ENCODE measurements at places on chromosomes 16 and 17. TPM values are rescaled to one million over a fixed set of nuclear protein-coding genes. Genes with fewer than 3 reads are reported as not detected.

DNA sequence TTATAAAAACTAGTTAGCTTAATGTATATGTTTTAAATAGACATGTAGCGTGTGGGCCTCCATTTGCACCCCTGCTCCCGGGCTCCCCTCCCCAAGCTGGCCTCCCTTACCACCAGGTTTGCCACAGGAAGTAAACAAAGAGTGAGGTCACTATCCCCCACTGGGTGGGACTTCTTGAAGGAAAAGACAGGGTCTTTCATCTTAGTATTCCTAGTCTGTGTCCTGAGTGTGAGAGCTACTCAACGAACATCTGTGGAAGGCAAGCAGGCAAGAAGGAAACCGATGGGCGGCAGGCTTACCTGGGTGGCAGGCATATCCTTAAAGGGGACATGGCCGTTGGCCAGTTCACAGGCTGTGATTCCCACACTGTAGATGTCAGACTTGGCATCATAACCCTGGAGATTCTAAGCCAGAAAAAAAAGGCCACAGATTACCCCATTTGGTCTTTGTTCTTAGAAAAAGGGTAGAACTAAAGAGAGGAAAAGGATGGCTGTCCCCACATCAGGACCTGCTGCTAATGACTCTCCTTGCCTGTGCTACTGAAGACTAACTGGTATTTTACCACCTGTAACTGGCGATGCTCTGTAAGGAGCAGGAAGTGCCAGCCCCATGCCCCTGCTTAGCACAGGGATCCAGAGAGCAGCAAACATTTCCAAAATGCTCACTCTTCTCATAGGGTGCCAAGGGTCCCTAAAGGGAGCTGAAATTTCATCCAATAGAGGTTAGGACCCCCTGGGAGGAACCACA, 6.6 kb upstream of the LIMD2 start:
- ATAC-seq: no peak

- no peak for ATAC-seq
These were observed 222.7 kb downstream of the HS3ST4 start for GRCh38 chr16:25914357-25914962.

DNA sequence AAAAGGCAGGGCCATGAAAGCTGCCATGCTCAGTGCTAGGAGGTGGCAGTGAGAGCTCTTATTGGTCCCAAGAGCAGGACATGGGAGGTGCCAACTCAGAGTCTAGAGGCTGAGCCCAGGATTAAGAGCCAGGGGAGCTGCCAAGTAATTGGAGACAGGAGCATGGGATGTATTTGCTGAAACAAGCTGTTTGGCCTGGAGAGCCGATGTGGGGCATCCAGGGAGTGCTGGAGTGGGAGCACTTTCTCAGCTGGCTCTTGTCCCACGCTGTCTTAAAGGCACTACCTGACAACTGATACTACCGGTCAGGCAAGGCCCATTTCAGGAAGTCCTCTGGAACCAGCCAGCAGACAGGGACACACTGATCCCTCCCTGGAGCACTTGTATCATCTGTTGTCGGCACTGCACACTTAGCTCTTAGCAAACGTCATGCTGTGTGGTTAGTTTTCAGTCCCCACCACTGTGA, 19.3 kb downstream of the ANKFN1 start:
- ATAC-seq: peak; percentile 71

DNA sequence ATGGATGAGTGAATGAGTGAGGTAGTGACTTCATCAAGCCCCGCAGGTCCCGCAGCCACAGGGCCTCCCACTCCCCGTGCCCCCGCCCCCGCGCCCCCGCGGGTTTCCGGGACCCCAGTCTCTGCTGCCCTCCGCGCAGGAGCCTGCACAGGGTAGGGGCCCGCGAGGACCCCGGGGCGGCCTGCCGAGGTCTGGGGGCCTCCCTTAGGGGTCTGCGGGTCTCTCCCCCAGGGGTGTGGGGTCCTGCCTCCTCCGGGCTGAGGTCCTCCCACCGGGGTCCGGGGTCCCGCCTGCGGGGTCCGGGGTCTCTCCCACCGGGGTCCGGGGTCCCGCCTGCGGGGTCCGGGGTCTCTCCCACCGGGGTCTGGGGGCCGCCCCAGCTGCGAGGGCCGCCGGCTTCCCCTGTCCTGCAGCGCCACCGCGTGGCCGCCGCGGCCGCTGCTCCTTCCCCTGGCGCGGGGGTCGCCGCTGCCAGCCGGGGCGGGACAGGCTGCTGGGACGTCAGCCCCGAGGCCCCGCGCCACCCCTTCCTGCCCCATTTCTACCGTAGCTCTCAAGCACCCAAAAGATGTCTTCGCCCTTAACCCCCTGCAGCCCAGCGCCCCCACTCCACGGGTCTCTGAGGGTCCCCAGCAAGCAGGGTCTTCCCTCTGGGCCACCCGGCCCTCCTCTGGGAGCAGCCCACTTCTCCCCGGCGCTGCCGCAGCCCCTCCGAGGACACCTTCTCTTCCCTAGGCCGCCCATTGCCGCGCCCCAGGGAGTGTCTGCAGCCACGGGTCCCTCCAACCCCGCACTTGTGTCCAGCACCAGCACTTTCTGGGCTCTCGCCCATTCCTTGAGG, 10.4 kb upstream of the CHMP6 start:
- peak; percentile 27 for ATAC-seq

Gene GRIN2C
- not detected for total RNA-seq

Gene SULT1A2
- total RNA-seq: 0.32 TPM

Gene CACNG5
- not detected for total RNA-seq

Gene NPW
- total RNA-seq: 0.80 TPM
